ENCODE measurements at places on chromosomes 2 and 18. TPM values are rescaled to one million over a fixed set of nuclear protein-coding genes. Genes with fewer than 3 reads are reported as not detected.
A peak's percentile ranks its signal among the peaks of the same experiment; 100 is the strongest.

DNA sequence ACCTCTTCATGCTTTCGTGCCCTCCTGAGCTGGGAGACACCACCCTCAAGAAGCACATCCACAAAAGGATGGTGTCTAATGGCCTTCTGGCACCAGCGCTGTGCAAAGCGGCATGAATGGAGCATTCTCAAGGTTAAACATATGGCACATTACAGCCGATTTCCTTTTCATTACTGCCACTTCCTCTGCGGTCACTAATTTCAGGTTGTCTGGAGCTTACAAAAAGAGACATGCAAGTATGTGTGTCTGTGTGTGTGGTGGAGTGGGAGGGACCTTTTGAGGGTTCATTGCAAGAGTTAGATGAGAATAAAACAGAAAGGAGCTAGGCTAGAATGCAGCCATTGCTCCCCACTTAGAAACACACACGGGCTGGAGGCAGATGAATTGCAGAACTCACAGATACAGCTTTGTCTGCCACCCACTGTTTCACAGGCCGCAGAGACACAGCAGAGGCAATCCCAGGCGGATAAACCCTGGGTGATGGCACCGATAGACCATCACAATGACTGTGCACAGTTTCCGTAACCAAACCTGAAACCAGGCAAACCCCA is 76.0 kb downstream of the TGIF1 start:
- DNase-seq = no peak

- no peak for DNase-seq
Observed at GRCh38 chr2:27024812-27025211, 8.0 kb upstream of the TMEM214 start.

- no peak for DNase-seq
Observed at GRCh38 chr2:238525990-238526389, 99.3 kb downstream of the ASB1 start.

DNA sequence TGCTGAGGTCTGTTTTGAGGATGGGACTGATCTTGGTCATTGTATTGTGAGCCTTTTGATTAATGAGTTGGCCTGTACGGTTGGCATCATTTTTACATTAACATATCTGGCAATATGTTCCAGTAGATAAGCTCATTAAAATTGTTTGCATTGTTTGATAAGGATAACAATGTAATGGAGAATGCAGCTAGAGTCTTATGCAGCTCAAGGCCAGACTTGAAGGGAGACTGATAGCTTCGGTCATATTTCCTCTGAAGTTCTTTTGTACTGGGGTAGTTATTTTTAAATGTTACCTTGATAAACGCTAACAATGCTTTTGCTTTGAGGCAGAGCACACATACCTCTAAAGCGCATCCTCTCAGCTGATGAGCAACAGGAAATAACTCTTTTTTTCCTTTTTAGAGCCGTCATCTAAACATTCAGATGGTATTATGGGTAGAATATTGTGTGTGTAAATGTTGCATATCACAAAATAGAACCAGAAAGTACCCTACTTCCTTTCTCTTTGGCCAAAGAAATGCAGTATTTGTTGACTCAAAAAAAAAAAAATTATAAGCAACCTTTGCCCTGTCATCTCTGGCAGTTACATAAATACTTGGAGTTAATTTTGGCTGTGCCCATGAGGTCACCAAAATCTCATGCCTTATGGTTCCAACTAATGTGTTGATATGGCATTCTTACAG is 1.3 kb downstream of the MAPRE2 start:
- no peak for DNase-seq

DNA sequence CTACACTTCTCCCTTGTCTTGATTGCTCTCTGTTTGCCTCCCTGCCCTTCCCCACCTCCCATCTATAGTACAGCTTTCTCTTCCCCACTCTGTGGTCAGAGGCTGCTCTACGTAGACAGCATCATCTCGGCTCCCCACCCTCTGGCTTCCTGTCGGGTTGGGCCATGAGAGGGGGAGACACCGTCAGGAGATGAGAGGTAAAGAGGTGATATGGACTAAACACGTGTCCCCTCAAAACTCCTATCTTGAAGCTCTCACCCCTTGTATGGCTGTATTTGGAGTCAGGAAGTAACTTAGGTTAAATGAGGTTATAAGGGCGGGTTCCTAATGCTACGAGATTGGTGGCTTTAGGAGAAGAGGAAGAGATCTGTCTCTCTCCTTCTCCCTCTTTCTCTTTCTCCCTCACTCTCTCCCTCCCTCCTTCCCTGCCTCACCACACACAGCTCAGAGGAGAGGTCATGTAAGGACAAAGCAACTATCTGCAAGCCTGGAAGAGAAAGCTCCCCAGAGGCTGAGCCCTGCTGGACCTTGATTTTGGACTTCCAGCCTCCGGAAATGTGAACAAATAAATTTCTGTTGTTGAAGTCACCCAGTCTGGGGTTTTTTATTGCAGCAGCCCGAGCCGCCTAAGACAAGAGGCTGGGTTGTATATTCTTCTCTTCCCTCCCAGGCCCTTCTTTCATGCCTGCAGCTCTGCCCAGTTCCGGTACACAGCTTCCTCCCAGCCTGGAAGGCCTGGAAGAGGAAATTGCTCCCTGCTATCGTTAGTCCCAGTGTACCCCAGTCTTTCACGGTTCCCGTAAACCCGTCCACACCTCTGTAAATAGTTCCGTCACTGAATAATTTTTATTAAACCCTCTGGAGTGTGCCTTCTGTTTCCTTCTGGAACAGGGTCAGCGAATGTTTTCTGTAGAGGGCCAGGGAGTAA is 138.0 kb downstream of the AKAIN1 start:
- no peak for DNase-seq

- DNase-seq = no peak
Observed at GRCh38 chr2:232162187-232162586, 200.7 kb downstream of the DIS3L2 start.

- DNase-seq = no peak
Observed at GRCh38 chr18:3463051-3463450, 13.1 kb downstream of the TGIF1 start.

- no peak for DNase-seq
Observed at GRCh38 chr2:210913461-210913860, 357.1 kb downstream of the CPS1 start.

GRCh38 chr2:12347066-12347493 is 369.7 kb upstream of the TRIB2 start:
- peak; percentile 43 for DNase-seq

DNA sequence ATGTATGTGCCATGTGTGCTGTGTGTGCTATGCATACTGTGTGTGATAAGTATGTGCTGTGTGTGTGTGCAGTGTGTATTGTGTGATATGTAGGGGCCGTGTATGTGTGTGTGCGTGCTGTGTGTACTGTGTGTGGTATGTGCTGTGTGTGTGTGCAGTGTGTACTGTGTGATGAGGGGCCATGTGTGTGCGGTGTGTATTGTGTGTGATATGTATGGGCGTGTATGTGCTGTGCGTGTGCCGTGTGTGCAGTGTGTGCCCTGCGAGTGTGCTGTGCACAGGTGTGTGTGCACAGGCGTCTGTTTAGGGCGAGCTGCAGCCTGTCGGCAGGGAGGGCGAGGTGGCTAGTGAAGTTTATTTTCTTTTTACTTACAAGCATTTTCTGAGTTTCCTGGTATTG is 16.1 kb downstream of the SNORC start:
- no peak for DNase-seq

FOXD4L1 gene
- total RNA-seq = 0.33 TPM

WDCP gene
- 5.6 TPM for total RNA-seq

SPIRE1 gene
- 32.4 TPM for total RNA-seq

ZNF892 gene
- total RNA-seq = not detected

RTP5 gene
- not detected for total RNA-seq

SCN9A gene
- 7.0 TPM for total RNA-seq

CTAGE1 gene
- total RNA-seq = not detected

MPV17 gene
- 41.8 TPM for total RNA-seq

UGT1A9 gene
- total RNA-seq = not detected
